ENCODE measurements at places on chromosomes 3 and 15.

GRCh38 chr15:60091157-60091556 is 87.0 kb downstream of the FOXB1 start:
- DNase-seq: no peak

DNA sequence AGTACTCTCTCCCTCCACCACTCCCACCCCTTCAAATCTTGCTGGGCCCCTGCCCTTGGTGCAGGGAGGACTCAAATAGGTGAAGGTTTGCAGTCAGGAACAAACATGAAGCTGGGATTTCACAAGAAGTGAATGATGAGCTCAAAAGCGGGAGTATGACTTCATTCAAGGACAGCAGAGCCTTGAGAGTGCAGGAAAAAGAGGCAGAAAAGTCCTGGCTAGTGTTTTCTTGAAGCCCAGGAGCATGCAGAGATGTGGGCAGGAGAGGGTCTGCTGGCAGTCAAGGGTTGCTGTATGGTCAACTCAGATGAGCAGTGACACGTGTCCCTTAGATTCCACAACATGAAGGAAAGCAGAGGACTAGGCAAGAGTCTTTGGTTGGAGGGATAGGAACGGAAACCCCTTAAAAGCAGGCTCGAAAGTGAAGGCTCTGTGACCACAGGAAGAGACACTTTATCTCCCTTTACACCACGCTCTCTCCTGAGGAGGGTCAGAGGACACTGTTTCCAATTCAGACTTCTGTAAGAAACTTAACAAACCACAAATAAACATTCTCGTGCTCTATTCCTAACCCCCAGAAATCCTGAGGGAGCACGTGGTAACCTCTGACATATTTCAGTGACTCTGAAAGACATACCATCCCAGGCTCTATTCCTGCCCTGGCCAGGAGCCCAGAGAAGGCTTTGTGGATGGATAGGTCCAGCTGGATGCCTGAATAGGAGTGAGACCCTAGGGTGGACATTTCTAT is 168.0 kb upstream of the NDN start:
- DNase-seq: no peak

DNA sequence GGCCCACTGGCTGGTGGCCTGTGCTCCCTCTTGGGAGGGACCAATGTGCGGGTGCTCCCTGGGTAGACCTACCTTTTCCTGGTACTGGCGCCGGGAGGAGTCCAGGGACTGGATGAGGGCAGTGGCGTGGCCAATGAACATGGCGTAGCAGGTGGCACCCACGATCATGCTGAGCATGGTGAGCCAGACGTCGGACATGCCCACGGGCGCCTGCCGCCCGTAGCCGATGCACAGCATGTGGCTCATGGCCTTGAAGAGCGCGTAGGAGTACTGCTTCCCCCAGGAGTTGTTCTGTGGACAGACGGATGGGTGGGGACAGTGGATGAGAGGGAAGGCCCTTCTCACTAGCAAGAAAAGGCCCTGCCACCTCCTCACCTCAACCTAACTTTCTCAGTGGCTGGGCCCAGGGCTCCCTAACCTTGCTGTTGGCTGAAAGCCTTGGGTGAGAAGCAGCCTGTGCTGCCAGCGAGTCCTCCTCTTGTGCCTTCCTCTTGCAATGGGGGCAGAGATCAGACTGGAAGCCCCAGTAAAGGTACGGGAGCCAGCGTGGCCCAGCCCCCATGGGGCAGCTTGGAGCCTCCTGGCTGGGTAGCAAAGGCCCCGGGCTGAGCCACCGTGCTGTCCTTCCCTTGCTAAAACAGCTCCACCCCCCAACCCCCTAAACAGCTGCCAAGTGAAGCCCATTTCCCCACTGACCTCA is 39.1 kb downstream of the HCN4 start:
- no peak for DNase-seq

GRCh38 chr3:111156517-111156916 is 84.9 kb downstream of the NECTIN3 start:
- DNase-seq: no peak

DNA sequence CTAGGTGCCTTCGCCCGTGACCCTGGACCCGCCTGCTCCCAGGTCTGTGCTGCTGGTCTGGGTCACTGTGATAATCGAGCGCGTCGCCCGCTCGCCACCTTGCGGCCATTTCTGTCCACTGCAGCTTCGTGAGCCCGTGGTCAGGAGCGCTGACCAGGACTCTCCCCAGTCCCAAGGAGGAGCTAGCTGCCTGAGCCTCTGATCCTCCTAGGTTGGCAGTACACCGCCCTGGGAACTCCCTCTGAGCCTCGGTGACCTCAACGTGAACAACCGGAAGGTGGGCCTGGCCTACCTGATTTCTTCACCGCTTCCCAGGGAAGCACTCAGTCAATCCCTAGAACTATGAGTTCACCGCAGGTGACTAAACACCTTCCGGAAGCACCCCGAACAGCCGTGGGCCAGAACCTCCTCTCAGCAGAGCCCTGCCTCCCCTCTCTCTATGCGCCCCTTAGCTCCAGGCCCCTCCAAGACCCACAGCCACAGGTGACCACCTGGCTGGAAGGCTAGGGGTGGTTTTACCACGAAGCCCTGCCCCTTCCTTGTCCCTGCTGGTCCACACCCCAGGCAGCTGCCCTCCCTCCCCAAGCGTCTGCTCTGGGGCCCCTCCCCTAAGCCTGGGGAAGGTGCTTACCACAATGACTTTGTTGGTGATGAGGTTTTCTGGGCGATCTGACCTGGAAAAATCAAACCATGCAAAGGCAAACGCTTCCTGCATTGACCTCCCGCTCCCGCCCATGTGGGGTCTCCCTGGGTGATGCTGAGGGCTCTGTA is 9.7 kb downstream of the PLA2G4D start:
- peak; percentile 87 for DNase-seq

DNA sequence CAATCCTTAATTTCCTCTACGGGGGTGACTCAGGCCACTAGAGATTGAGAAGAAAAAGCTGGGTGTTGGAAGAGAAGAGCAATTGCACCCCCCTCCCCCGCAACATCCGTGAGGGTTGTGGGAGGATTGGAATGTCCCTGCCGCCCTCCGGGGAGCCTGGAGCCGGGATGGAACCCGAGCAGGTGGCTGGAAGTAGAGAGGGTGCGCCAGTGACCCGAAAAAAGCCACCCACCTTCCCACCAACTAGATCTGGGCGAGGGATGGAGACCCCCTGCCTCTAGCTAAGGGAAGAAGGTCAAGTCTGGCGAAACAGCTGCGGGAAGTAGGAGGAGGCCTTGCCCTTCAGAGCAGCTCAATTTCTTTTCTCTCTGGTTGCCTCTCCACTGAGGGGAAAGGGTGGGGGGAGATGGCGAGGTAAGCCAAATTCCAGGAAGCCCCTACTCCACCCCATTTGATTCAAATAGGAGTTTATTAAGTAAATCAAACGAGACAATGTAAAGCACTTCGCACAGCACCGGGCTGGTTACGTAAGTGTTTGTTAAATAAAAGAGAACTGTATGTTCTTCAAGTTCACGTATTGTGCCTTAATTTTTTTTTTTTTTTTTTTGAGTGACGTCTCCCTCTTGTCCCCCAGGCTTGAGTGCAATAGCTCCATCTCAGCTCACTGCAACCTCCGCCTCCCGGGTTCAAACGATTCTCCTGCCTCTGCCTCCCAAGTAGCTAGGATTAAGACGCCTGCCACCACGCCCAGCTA is 1.1 kb upstream of the WWTR1 start:
- peak; percentile 66 for DNase-seq

DNA sequence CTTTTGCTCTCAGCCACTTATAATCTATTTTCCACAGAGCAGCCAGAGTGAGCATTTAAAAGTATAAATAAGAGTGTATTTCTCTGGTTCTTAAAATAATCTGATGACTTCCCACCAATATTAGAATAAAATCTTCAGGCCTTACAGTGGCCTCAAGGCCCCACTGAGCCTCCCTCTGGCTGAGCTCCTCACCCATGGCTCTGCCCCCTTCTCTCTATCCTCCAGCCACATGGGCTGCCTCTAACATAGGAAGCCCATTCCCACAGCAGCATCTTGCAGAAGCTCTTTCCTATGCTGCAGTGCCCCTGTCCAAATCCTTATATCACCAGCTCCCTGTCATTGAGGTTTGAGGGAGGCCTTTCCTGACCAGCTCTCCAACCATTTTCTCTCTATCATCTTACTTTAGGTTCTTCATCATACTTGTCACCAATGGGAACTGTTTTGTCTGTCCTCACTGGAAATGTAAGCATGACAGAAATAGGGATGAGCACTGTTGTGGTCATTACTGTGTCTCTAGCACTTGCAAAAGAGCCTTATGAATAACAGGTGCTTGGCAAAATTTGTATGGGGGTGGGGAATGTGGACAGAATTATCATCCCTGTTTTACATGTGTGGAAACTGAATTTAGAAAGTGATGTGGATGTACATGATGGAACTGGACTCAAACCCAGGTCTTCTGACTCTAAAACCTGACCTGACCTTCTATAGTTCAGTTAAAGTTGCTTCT is 250.6 kb downstream of the NR1D2 start:
- no peak for DNase-seq

GRCh38 chr3:139394116-139394515 is 4.7 kb upstream of the COPB2 start:
- DNase-seq: no peak

DNA sequence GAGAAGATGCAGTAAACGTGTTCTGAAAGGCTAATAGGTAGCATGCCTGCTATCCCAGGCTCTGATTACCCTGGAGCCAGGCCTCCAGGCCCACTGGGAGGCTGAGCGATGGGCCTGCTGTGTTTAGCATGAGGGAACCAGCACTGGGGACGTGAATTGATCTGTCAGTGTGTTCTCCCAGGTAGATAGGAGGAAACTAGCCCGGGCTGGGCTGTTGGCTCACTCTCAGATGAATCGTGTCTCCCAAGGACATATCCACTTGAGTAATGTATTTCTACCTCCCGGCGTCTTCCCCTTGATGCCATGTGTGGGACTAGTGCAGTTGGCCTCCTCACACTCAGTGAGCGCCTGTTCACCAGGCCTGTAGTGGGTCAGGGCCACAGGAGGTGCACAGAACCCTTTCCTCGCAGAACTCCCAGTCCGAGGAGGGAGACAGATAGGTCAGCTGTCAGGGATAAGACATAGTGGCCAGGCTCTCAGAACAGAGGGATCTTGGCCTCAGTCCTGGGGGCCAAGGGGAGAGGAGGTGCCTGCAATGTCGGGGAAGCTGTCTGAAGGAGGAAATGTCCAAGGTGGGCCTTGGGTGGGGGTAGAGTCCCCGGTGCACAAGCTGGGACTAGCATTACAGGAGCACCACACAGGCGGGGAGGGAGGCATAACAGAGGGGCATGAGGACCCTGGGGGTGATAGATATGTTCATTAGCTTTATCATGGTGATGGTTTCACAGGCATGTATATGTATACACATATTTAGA is 111.7 kb downstream of the DNAJB8 start:
- DNase-seq: no peak

DNA sequence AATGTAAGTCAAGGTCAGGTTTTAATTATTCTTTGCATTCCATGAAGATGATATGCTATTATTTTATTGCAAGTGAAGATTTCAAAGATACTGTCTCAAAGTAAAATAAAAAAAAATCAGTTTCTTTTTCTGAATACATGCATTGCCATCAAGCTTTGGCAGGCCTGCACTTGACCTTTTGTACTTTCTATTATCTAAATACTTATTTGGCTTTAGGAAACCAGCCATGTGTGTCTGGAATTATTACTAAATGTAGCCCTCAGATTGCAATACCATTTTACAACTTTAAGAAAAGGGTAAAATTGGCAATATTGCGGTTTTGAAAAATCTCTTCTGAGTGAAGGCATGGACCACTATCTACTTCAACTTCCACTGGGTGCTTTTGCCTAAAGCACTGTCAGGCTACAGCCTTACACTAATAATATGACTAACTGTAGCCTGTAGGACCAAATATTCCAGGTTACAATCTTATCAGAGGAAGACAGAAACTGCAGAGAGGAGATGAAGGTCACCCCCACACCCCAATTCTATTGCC is 349.4 kb upstream of the DCBLD2 start:
- no peak for DNase-seq

DNA sequence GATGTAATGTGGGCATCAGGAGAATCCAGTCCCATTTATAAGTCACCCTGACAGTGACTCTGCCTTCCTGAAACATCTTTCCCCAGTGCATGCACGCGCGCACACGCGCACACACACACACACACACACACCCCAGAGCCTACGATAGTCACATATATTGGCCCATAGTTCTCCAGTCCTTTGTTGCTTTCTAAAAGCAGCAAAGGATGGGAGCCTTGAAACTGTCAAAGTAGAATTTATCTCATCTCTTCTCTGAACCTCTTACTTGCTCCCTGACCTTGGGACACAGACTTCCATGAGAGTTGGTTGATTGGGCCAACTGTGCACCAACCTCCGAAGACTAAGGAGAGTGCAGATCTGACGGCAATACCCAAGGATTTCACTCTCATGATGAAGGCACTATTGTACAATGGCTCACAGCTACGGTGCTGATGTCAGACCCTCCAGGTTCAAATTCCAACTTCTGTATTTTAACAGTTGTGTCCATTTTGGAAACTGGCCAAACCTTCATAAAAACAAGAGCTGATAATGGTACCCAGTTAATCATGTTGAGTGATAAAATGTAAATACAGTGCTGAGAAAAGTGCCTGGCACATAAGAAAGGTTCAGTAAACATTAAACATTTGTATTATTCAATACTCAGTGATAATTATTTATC is 8.3 kb downstream of the CPA3 start:
- DNase-seq: no peak

DNA sequence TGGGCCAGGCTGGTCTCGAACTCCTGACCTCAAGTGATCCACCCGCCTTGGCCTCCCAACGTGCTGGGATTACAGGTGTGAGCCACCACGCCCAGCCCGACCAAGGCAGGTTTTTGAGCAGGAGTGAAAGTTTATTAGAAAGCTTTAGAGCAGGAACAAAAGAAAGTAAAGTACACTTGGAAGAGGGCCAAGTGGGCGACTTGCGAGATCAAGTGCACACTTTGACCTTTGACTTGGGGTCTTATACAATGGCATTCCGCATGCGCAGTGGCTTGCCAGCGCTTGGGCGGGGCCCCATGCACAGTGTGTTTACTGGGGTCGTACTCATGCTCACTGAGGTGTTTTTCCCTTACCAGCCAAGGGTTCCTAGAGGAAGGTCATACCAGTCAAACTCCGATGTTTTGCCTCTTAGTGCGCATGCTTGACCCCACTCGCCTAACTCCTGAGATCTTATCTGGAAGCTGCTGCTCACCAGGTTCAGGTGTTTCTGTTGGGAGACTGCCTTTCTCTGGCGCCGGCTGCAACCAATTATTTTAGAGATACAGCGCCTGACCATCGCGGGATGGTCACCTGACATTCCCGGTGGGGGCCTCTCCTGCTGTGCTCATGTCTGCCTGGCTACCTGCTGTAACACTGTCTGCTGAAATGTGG is 46.9 kb upstream of the FLNB start:
- no peak for DNase-seq

DNA sequence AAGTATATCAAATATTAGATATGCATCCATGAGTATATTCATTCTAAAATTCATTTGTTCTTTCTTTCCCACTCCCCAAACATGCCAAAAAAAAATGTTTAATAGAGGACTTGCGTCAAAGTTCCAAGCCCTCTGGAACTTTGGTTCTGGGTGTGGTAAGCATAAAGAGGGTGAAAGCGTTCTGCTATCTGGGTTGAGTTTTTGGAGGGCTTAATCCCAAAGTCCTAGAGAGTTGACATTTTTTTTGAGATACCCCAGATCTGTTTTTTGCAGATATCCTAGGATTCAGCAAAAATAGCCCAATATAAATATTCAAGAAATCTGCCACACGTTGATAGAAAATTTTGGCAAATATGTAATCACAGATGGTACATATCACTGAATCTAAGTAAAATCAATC is 424.3 kb upstream of the CBLB start:
- DNase-seq: no peak

Measured in ecto neural progenitor cell (in vitro differentiated cells).